NB4 (cell line): ENCODE measurements at places on chromosomes 13 and 19.

DNA sequence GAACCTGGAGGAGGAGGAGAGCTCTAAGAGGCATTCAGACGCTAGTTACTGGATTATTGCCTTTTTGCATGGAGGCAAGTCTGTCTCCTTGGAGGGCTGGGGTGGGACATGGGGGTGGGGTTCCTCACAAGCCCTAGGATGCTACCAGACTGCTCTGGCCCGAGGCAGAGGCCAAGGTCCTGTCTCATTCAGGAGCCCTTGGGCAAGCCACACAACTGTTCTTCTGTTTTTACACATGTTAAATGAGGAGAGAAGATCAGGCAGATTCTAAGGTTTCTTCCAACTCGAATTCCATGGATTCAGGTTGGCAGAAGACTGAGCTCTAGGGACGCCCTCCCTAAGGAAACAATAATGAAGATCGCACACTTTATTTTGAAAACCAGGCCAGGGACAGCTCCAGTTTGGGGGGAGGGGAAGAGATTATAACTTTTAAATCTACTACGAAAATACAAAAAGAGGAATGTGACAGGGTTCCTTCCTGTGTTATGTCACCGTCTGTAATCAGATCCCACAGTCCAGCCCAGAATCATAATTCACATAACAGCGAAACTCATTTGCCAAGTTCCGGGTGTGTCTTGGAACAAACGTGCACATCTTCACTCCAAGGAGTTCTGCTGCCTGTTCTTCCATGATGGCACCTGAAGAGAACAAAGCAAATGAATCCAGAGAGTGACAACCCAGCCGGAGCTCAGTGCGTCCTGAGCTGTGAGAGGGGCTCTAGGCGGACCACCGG, 25.2 kb downstream of the IL17D start:
- no peak for DNase-seq

DNA sequence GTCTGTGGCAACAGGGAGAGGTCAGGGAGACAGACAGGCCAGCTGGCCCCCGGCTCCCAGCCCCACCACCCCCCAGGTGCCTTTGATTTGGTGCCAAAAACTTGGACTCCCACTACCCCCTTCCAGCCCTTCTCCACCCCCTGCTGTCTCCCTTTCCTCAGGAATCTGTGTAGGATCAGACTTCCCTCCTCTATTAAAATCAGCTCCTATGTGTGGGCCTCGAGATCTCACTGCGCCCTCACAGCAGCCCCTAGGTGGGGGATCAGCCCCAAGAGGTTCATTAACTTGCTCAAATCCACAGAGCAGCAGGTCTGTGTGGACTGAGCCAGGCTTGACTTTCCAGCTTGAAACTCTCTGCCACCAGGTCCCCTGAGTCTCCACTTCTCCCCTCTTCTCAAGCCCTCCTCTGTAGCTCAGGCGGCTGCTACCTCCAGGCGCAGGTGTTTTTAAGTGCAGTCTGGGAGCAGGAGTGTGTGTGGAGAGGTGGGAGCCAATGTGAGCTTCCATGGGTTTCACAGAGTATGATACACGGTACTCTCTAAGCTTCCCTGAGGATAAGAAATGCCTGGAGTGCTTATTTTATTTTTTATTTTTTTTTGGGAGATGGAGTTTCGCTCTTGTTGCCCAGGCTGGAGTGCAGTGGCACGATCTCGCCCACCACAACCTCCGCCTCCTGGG, 1.7 kb downstream of the GAPDHS start:
- no peak for DNase-seq

GRCh38 chr13:39910833-39911232, 255.4 kb downstream of the COG6 start:
- DNase-seq, result no peak

GRCh38 chr19:53388168-53388567, 6.8 kb upstream of the ZNF765 start:
- DNase-seq, result no peak
